Activated CD4-positive, alpha-beta T cell treated with anti-CD3 and anti-CD28 coated beads for 24 hours (primary cell): ENCODE measurements at places on chromosomes 12 and 14.

DNA sequence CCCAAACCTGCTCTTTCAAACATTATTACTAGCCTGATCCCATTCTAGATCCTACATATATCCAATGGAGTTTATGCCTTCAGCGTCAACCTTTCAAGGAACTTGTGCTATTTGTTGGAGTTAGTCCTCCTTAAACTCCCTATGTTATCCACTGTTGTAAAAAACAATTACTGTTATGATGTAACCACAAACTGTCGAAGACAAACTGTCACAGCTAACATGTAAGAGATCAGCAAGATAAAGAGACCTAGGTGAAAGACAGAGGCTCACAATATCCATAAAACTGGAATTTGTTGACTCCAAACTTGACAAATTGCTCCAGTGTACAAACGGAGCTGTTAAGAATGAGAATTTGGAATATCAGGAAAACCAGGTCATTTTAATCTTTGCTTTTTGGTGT lies 70.7 kb downstream of the CDK17 start:
- no peak for DNase-seq

DNA sequence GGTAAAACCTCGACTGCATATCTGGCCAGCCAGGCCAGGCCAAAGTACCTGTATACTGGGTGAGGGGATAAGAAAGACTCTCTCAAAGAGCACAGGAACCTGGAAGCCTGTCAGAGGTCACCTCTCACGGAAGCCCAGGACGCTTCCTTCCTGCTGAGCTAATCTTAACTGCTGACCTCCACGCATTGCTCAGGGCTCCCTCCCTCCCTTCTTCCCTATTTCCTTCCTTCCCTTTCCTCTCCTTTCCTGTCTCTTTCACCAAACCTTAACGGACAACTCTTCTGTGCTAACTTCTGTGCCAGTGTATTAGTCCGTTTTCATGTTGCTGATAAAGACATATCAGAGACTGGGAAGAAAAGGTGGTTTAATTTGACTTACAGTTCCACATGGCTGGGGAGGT lies 14.8 kb upstream of the RNASE10 start:
- no peak for DNase-seq

DNA sequence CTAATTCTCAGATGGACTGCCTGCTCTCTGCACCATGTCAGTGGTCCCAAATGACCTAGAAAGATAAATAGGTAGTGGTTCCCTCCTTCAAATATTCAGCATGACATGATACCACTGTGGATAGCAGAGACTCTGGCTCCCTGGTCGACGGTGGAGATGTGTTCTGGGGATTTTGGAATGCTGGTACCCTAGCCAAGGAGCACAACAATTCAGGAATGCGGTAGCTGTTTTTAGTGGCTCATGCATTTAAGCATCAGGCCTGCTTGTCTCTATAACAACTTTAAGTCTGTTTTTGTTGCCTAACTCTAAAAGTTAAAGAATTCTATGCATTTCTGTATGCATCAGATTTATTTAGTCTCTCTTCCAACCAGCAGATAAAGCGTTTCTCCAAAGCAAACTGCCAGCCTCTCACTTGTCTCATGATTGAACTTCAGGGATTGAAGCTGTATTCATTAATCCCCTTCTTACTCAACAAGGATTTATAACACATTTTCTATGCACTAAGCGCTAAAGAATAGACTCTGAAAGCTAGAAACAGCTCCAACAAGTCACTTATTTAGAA lies 164.9 kb upstream of the BMP4 start:
- DNase-seq, result no peak

DNA sequence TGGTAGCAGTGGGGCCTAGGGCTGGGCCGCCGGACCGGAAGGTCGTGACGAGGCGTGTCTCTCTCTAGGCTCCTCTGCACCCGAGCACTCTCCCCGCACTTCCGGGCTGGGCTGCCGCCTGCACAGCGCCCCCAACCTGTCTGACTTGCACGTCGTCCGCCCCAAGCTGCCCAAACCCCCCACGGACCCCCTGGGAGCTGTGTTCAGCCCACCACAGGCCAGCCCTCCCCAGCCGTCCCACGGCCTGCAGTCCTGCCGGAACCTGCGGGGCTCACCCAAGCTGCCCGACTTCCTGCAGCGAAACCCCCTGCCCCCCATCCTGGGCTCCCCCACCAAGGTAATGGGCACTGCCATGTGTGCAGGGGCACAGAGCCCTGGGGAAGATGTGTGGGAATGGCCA lies 13.3 kb upstream of the PUS1 start:
- DNase-seq, result no peak

GRCh38 chr12:63893170-63893569 lies 48.7 kb downstream of the SRGAP1 start:
- DNase-seq, result no peak

- no peak for DNase-seq
Measured at GRCh38 chr14:99521176-99522024, 40.2 kb downstream of the CCNK start.

DNA sequence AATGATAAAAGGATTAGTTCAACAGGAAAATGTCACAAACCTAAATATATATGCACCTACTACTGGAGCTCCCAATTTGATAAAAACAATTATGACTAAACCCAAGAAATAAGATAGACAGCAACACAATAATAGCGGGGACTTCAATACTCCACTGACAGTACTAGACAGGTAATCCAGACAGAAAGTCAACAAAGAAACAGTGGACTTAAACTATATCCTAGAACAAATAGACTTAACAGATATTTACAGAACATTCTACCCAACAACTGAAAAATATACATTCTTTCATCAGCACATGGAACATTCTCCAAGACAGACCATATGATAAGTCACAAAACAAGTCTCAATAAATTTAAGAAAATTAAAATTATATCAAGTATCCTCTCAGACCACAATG lies 28.0 kb upstream of the LGR5 start:
- no peak for DNase-seq
